ENCODE measurements at places on chromosomes 5 and 9.

- peak; percentile 77 for DNase-seq
Measured at GRCh38 chr5:17203329-17204132, 13.9 kb upstream of the BASP1 start.

DNA sequence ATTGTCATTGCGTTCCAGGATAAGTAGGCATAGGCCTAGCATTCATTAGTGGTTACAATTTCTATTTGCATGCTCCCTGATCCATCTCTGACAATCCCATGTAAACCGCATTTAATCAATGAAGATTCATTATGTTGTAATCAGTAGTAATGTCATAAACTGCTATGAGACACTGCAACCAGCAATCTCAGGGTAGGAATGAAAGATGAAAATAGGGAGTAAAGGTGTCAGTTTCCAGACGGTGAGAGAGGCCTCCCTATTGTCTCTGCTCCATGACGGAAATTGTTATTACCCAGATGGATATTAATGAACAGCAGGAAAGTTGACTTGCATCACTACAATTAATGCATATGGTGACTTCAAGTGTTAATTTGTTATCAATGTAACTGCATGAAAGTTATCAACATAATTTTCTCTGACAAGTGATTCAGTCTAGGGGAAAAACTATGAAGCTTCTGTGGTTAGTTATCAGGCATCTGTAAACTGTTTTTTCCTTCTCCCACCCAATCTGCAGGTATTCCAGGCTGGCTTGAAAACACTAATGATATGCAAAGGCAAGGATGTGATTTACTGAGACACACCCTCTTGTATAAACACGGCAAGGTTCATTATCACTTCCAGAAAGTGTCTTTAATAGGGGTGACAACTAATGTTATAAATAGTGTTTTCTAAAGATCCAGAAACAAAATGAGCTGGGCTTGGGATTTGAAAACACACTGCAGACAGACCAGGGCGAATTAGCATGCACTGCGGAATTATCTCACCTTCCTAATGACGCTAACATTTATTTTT, 73.5 kb downstream of the ZNF622 start:
- no peak for DNase-seq

DNA sequence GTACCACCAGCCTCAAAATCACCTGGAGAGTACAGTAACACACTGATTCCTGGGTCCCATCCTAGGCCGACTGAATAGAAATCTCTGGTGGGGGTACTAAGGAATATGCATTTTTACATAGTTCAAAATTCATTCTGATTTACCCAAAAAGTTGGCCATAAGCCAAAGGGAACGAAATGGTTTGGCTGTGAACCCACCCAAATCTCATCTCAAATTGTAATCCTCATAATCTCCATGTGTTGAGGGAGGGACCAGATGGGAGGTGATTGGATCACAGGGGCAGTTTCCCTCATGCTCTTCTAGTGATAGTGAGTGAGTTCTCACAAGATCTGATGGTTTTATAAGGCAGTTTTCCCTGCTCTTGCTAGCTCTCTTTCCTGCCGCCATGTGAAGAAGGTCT, 31.1 kb downstream of the MEGF9 start:
- no peak for DNase-seq

DNA sequence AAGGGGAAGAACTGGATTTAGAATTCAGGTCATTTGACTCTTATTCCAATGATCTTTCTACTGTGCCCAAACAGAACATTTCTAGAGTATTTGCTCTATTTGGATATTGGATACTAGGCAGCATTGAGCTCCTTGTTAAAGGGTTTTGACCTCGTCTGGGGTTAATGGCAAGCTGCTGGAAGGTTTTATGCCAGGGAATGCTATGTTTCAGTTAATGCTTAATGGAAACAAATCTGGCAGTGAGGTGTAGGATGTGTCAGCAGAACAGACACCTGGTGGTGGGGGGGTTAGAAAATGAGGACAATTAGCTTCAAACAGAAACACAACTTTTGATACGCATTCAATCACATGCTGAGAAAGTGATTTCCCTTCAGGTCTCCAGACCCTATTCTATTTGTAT, 51.5 kb downstream of the AGXT2 start:
- no peak for DNase-seq

DNA sequence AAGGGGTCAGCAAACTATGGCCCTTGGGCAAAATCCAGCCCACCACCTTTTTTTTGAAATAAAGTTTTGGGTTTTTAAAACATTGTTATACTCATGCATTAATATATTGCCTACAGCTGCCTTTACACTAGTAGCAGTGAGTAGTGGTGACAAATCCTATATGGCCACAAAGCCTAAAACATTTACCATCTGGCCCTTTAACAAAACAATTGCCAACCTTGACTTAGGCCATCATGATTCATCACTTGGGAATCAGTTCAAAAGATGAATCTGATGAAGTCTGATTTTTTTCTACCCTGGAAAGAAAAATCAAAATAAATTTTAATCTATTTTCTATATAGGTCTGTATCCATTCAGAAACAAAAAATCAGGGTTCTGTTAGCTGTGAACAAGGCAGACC, 484.9 kb downstream of the BNC2 start:
- no peak for DNase-seq

- DNase-seq: no peak
Measured at GRCh38 chr5:142482207-142482606, 157.4 kb upstream of the SPRY4 start.

- DNase-seq: no peak
Measured at GRCh38 chr9:36099718-36100117, 36.8 kb upstream of the GLIPR2 start.

- no peak for DNase-seq
Measured at GRCh38 chr9:94991961-94992907, 265.7 kb downstream of the AOPEP start.

DNA sequence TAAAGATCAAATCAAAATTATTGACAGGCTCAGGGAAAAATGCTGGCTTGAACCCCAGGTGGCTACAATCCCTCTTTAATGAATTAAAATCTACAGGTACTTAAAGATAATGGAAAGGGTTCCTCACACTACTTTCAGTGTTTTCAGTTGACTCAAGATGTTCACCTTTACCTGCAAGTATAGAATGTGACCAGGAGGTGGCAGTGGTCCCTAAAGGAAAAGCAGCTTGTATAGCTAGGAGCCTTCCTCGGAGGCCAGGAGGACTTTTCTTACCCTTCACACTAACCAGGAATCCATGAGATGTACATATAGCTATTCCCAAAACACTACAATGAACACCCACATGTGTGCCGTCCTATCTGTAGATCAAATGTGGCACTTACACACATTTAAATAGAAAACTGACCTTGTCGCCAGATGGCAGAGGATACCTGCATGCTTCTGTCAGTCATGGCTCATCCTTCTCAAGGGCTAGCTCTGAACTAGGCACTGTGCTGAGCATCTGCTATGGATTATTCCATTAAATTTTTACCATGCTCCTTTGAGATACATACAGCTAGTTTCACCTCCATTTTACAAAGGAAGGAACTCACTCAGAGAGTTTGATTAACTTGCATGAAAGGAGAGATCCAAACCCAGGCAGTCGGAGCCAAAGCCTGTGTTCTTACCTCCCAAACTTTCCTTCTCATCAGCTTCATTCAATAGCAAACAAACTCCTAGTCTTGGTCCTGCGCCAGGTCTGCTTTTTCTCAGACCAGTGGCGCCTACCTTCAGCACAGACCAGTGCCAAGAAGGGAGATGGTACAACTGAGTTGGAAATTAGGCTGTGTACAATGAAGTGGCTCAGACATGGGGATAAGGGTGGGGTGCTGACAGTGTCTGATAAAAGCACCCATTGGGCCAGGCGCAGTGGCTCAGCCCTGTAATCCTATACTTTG, 24.5 kb downstream of the C9orf152 start:
- DNase-seq: peak; percentile 75

DNA sequence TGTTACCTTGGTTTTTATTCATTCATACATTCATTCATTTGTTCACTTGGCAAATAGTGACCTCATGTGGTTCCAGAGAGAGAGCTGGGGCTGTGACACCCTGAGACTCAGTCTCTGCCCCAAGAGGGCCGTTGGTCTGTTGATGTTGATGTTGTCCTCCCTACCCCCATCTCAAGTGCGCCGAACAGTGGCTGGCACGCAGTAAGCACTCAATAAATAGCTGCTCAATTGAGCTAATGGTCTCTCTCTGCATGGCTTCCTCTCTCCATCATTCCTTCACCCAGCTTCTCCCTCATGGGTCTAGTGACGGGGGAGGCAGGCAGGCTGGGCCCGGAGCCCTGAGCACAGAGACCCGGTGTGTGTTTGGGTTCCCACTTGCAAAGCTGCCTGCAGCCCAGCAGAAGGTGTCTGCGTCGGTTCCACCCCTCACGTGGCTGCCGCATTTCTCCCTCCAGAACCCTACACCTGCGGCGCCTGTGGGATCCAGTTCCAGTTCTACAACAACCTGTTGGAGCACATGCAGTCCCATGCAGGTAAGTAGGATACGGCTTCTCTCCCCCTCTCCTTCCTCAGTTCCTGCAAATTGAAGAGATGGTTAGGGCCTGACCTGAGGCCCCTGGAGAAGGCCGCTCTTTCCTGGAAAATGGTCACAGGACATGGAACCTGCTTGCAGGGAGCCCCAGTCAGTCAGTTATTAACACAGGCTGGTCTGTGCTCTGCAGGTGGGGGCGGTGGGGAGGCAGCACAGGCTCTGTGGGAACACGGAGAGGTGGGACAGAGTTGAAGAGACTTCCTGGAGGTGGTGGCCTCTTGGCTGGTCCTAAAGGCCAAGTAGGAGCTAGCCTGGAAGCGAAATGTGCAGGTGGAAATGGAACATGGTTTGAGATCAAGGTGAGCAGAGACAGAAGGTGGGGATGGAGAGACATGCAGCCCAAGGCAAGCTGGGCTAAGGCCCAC, 42.0 kb downstream of the AMBP start:
- DNase-seq: peak; percentile 19

DNA sequence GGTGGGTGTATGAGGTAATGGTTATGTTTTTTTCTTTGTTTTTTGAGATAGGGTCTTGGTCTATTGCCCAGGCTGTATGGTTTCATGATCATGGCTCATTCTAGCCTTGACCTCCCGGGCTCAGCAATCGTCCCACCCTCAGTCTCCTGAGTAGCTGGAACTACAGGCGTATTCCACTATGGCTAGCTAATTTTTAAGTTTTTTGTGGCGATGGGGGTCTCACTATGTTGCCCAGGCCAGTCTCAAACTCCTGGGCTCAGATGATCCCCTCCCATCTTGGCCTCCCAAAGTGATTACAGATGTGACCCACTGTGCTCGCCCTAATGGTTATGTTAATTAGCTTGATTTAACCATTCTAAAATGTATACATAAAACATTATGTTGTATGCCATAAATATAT, 5.6 kb downstream of the CNTLN start:
- DNase-seq: no peak

DNA sequence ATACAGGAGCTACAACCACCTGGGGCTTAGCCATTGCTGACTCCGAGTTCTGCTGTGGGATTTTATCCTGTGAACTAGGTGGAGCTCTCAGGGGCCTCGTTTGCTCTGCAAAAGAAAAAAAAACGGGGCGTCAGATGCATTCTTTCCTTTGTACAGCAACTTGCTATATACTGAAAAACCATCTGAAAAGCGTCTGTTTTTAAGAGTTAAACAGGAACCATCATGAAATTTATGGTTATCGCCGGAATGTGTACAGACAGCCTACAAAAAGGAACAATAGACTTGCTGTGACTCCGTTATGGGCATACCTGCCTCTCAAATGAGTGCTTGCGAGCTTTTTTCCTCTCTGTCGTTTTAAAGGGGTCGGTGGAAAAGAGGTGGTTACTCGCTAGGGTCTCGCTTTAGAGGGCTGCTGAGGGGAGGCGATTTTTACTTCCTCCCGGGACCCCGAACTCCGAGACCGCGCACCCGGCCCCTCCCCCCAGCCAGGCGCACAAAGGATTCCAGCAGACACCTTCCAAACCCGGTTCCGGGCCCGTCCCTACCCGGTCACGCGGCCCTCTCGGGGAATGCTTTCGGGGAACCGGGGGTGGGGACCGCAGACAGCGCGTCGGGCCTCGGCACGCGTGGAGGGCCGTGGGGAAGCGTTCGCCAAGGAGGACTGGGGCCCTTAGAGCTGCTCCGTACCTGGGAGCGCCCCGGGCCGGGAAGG, 826 bp downstream of the PAIP1 start:
- peak; percentile 82 for DNase-seq

- no peak for DNase-seq
Measured at GRCh38 chr9:38344566-38345324, 47.8 kb upstream of the ALDH1B1 start.

DNA sequence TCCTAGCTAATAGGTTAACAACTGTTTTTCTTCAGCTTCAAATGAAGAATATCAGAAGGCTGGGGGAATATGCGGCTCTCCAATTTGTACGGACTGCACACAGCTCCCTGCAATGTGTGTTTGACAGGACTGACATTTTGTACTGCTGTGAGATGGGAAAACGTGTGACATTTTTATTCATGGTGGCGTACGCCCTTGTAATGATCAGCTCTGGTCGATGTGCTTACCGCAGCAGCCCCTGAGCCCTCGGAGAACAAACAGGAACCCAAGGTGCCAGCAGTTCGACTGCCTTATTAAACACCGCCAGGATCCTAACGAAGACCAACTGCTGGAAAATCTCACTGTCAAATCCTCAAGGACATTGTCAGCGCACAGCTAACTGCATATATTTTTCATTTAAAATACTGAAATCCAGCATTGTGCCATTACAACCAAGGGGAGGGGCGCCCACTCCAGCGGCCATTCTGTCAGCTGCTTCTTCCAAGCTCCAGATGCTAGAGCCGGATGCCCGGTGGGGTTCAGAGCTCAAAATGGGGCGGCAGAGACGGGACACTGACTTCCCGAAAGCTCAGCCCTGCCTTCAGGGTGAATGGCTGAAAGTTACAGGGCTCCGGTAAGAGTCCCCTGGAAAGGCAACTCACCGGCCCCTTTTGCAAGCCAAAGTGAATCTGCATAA, 66.8 kb downstream of the CRB2 start:
- no peak for DNase-seq

GRCh38 chr5:76703707-76704106, 12.2 kb upstream of the F2R start:
- no peak for DNase-seq

DNA sequence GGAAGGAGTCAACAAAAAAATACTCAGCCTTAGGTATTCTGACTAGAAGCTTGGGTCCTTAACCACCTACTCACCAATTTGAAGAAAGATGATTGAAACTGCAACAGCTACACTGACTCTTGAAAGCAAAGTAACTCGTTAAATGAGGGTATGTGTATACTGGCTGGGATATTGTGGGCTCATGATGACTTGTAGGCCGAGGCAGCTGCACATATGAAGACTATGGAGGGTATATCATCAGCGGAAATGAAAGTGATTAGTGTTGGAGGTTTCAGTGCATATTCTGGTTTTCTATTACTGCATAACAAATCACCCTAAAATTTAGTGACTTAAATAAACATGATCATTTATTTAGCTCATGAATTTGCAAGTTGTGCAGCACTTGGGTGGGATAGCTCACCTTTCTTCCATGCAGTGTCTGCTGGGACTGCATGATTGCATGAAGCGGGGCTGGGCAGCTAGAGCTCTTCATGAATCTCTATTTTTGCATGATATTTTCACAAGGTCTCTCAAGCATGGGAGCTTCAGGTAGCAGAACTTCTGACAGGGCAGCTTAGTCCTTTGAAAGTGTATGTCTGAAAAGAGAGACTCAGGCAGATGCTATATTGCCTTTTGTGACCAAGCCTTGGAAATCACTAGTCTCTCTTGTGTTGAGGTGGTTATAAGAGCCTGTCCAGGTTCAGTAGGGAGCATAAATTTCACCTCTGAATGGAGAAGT, 96.1 kb upstream of the CDKN2B start:
- no peak for DNase-seq
